ENCODE measurements at places on chromosomes 4 and X.
A peak's percentile ranks its signal among the peaks of the same experiment; 100 is the strongest.

- DNase-seq, result no peak
These were observed 1751.9 kb downstream of the ARAP2 start for GRCh38 chr4:34492414-34492813.

DNA sequence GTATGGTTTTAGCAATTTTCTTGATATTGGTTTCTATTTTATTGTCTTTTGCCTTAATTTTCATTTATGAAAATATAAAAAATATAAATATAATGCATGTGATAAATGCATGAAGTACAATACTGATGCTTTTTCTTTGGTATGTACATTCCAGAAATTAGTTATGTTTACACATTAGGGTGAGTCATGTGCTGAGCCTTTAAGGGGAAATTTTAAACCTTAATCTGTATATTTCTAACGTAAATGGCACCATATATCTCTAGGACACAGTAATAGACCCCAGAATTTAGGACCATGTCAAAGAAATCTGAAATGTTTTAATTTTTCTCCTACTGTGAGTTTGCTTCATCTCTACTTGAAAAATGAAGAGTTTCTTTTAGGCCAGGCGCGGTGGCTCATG, 117.8 kb upstream of the SPRY1 start:
- DNase-seq, result no peak

DNA sequence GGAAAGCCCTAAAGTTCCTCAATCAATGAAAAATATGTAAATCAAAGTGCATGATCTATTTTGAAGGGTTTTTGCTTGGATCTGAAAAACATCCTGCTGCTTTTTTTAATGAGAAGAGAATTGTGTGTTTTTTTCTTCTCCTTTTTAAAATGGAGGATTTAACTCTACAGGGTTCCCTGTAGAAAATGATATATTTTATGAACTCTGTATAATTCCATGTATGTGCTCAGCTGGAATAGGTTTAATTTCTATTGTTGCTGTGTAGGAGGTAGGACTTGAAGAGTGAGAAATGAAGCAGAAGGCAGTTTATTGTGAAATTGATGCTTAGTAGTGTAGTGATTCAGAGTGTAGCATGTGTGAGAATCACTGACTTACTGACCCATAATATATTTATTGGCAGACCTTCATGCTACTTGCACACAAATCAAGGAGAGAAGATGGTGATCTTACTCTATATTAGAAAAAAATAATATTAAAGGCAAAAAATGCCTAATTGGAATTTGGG, 286.8 kb upstream of the FSTL5 start:
- no peak for DNase-seq

- no peak for DNase-seq
These were observed 21.1 kb downstream of the NMU start for GRCh38 chr4:55615008-55615407.

- DNase-seq, result no peak
These were observed 36.0 kb downstream of the RTL9 start for GRCh38 chrX:110394651-110395050.

DNA sequence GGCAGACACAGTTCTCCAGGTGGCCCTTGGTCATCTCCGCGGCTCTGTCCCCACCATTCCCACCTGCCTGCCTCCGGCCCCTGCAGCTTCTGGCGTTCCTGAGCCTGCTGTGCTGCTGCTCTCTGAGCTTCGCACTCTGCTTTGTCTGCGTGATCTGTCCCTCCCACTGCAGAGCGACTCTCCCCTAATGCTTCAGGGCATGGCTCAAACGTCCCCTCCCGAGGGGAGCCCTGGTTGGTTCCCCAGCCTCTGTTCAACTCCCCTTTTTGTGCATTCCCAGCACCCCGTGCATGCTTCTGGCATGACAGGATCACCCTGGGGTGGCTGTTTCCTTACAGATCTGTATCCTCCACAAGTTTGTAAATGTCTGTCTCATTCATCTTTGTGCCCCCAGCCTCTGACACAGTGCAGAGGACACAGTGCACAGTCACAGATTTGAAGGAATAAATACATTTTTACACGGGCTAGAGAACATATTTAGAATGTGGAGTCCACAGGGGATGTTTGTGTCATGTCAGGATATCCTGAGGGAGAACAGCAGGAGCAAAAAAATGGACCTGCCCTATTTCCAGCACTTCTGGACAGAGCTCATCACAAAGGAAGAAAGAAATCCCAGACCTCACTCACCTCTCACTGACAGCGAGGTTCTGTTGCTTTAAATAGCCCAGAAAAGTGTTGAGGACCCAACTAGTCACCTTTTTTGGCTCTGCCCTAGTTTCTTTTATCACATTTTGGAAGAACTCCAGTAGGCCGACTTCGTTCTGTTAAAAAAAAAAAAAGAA, 72.6 kb downstream of the GATB start:
- DNase-seq, result no peak

DNA sequence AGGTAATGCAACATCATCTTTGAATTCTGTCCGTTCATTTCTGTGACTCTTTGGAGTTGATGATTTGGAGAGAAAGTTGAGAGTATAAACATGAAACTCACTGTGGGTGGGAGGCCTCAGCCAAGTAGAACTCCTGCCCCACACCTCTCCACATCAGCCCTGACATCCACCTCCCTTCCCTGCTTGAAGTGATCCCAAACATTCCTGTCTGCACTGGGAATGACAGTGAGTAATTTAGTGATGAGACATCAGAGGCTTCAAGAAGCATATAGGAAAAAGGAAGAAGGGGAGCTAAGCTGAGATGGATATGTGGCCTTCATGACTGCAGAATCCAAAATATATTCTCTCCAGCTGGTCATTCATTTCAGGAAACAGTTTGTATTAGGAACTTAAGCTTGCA, 151.8 kb downstream of the SPATA18 start:
- no peak for DNase-seq

DNA sequence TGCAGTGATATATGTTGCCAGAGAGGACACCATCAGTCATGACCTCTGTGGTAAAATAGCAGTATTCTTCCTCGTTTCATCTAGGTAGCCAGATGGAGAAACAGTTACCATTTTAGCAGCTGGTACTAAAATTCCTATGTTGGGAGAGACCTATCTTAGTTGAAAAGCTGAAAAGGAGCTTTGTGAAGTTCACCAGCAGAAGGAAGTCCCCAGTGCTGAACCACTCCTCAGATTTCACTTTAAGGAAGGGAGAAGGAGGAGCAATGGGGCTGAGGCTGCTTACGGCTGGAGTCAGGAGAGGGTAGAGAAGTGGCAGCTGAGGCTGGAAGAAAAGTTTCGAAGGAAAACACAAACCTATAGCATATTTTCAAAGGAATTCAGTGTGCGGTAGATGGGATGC, 103.7 kb downstream of the ATXN3L start:
- DNase-seq, result no peak

GRCh38 chr4:119238068-119238722, 25.7 kb downstream of the USP53 start:
- DNase-seq, result no peak

DNA sequence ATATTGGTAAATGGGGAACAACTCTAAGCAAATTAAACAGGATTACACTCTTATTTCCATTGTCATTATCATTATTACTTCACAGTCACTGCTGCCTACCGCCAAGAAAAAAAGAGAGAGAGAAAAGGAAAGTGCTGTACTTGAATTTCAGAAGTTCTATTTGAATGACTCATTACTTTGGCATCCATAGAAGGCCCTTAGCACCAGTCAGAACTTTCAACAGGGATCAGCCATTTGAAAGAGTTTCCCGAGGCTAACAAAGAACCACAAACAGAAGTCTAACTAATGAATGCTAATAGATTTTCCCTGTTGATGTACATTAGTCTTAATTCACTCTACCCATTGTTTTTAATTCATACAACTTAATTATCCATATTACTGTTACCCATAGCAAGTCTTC, 116.3 kb downstream of the SHROOM4 start:
- DNase-seq, result no peak

DNA sequence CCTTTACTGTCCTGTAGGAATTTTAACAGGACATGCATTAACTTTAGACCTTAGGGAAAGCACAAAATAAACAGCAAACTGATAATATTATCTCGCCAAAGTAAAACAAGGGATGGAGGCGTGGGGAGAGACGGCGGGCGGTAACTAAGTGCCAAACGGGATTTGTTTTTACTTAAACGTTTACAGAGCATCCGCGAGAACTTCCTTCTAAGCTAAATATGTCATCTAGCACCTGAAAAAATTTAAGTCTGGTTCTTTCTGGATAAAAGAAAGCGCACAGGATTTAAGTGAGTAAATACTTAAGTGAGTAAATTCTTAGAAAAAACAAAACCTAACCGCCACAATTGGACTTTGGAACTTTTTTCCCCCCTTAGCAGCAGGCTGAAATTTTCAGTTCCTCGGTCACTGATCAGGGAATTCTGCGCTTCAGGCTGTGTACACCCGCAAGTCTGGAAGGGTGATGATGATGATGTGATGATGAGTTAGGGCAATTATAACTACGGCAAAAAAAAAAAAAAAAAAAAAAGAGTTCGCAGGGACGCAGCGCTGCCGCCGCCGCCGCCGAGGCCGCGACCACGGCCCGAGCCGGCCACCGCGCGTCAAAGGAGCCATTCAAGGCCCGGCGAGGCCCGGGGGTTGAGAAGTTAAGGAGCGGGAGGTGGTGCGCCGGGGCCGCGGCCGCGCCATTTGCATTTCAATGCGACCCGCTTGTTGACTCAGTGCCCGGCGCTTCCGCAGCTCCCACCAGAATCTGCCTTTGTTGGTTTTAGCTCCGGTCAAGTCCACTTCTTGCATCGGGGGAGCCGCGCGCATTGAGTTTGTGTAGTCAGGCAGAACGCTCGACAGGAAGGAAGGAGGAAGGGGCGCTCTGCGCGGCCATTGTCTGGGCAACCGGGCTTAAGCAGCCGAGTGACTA, 108.8 kb downstream of the SPRY1 start:
- DNase-seq, result peak; percentile 5

DNA sequence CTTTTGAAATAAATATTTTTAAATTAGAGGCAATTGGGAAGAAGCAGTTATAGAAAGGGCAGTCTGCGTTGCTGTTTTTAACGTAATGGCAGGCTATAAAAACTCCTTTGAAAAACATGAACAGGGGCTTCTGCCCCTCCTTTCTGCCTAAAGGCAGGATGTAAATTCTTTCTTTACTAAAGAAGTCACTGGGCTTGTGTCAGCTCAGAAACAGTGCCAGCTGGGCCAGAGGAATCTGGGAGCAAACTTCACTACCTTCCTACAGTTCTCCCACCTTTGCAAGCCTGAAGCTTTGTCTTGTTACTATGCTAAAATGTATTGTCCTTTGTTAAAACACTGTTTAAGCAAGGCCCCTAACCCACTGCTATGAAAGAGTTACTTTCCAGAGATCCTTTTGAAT, 1664.8 kb downstream of the RPA4 start:
- no peak for DNase-seq

DNA sequence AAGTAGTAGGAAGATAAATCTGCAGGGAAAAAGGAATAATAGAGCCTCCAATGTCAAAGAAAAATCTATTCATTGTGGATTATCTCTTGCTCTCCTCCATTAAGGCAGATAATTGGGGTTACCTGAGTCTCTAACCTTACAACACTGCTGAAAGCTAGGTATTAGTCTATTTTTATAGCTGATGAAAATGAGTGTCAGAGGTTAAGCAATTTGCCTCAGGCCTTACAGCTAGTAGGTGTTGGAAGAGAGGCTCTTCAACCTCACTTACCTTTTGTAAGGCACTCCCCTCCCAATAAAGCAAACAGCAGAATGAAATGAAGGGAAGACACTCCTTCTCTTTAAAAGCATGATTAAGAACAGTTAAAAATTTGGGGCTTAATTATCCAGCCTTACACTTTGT, 45.4 kb upstream of the GAB1 start:
- DNase-seq, result no peak

- DNase-seq, result peak; percentile 44
These were observed 687 bp downstream of the CDK16 start for GRCh38 chrX:47218920-47219815.

GRCh38 chr4:7384929-7385890, 49.5 kb downstream of the PSAPL1 start:
- DNase-seq, result no peak

DNA sequence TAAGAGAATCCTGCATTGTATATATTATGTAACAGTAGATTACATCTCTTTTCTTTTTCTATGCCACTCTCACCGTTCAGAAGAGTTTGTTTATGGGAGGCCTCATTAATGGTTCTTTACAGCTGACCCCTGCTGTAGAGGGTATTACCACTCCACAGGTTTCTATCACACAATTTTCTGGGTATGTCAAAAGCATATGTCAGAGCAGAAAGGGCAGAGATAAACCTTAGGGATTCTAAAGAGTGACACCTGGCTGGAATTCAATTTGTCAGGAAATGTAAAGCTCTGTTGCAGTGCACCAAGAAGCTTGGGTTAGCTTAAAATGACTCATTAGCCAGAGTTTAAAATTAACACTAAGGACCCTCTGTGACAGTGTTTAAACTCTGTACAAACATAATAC, 658.7 kb downstream of the PCDH18 start:
- DNase-seq, result no peak

DNA sequence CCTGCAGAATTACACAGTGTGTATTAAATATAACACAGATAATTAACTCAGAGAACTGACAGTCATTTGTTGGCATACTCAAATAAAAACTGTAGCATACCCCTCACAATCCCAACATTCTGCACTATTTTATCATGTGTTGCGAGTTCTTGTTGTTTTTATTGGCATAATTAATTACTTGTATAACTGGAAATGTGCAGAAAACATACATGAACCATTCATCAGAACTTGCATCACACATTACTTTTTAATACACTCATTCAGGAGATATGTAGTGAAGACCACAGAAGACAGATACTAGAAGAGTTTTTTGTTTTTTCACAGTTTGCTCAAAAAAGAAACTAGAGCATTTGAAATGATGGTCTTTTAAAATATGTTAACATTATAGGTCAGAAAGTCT, 74.6 kb upstream of the NEIL3 start:
- DNase-seq, result no peak

DNA sequence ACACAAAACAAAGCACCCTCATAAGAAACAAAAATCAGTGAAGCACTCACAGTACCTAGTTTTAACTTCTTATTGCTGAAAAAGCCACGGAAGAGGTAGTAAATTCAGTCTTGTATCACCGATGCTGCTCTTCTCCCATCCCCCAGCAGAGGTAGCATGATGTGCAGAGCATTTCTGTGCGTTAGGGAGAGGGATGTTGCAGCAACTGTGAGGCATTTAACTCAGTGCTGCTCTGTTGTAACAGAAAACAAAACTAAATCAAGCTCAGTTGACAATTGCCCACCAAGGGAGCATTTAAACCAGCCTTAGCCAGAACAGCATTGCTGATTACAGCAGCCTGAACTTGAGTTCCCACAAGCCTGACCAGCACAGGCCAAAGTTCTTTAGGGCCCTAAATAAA, 1279.7 kb upstream of the ADGRL3 start:
- no peak for DNase-seq

GRCh38 chrX:152642931-152643564, 5.4 kb downstream of the GABRQ start:
- no peak for DNase-seq

DNA sequence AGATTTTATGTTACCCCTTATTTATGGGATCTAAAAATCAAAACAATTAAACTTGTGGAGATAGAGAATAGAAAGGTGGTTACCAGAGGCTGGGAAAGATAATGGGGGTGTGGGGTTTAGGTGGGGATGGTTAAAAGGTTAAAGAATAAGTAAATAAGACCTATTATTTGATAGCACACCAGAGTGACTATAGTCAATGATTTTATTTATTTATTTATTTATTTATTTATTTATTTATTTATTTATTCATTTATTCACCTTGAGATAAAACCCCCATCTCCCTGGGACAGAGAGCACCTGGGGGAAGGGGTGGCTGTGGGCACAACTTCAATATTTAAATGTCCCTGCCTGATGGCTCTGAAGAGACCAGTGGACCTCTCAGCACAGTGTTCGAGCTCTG, 66.1 kb downstream of the UGT2A3 start:
- no peak for DNase-seq
